ENCODE measurements at places on chromosomes 1 and 21.

DNA sequence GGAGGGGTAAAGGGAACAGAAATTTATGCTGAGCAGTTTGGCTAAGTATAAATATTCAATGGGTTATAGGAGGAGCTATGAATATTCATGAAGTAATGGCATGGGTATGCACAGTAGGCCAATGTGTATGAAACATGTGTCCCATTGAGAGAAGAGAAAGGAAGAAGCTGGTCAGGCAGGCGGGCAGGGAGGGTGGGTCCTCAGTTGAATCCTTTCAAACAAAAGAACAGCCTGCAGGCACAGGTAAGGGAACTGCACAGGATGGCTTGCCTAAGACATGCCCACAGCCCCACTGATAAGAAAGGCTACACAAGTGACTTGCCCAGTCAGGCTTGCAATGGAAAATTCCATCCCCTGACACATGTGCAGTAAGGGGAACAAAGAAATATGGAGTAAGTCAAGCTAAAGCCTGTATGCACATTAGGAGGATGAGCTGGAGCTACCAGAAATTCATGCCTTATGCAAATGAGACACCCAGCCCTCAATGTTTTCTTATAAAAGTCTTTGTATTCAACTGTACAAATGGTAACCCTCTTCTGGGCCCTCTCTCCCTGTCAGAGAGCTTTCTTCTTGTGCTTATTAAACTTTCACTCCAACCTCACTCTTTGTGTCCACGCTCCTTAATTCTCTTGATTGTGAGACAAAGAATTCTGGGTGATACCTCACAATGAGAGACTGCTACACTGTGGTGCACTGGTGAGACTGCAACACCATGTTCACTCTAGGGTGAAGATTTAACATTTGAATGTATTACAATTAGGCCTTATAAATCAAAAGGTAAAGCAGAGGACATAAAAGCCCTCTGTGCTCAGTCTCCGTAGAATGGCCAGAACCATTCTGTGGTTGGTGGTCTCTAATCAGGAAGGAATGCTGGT, 96.5 kb downstream of the ATP1B1 start:
- no peak for DNase-seq

DNA sequence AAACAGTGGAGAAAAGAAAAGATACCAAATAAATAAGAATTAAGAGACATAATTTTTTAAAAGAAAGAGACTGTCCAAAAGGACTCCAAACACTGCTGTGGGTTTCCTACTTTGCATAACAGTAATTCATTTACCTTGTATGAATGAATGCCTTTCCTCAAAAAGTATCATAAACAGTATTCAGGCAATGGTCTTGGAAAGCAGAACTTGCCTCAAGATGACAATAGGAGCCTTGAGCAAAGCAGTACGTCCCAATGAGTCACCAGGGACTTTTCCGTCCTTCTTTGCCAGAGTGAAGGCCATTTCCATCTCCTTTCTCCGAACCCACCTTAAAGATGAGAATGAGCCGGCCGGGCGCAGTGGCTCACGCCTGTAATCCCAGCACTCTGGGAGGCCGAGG, 186.4 kb downstream of the ZBTB18 start:
- no peak for DNase-seq

- DNase-seq, result no peak
Measured at GRCh38 chr21:28387220-28387619, 605.5 kb downstream of the LTN1 start.

GRCh38 chr1:34331020-34331926, 154.6 kb downstream of the C1orf94 start:
- DNase-seq, result no peak

DNA sequence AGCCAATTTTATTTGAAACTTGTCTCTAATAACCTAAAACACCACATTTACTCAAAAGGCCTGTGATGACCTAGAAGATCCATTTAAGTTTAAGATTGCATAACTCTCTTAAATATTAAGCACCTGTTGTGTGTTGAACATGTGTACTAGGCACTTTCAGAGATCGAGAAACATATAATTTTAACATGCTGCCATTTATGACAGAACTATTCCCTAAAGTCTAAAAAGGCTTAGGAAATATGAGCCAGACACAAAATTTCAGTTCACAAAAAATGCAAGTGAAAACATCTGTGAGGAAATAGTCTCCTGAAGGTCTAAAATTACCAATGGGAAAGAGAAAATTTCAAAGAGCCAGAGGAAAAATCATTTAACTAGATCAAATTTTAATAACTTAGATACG, 37.7 kb downstream of the CEP170 start:
- no peak for DNase-seq

GRCh38 chr1:53678938-53679825, 59.8 kb downstream of the GLIS1 start:
- DNase-seq, result no peak

GRCh38 chr1:205497351-205497750, 7.1 kb upstream of the CDK18 start:
- no peak for DNase-seq

DNA sequence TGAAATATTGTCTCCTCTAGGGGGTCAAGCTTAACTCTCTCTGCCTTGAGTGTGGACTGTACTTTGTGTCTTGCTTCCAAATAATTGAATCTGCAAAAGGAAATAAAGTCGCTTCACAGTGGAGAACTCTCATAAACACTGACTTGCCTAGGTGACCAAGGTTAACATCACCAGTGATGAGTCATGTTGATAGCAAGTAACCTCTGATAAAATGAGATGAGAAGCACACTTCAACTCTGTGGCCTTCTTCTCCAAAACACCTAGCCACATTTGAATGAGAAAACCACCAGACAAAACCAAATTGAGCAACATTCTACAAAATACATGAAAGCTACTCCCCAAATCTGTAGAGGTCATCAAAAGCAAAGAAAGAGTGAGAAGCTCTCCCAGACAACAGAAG, 37.6 kb downstream of the PDE4B start:
- DNase-seq, result no peak

- DNase-seq, result no peak
Measured at GRCh38 chr1:14765773-14766172, 167.3 kb downstream of the KAZN start.

DNA sequence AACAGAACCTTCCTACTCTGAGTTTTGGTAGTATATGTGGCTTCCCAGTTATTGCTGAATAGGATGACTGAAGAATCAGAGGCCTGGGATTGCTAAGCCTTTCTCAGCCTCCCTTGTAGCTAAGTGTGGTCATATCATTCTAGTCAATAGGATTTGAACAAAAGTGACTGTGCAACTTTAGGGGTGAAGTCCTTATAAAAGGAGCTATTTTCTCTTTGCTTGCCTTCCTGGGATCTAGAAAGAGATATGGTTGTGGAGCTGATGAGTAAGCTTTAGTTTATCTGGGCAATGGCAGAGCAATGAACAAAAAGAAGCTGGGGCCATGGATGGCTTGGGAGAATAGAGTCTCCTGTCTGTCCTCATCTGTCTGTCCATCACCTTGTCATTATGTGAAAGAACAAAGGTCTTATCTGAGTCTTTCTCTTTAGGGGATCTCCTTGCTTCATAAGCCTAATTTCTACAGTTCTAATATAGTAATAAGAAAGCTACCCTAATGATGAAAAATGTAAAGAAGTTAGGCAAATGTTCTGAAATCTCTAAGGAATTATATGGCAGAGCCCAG, 91.5 kb downstream of the TENT5C start:
- no peak for DNase-seq

DNA sequence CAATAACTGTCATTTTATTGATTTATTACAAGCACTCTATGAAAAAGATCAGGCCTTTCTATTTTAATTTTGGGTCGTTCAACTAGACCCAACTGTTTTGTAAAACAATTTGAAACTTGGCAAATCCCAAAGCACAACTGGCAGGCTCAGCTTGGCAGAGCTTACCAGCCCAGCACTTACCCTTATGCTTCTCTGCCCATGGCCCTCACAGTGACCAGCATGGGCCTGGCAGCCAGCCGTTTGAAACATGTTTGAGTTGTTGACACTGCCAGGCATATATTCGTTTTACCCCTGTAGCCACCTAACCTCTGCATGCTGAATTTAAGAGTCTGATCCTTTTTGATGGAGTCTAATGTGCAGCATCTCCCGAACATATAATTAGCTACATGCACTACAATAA, 796.7 kb upstream of the ADGRL2 start:
- DNase-seq, result no peak

DNA sequence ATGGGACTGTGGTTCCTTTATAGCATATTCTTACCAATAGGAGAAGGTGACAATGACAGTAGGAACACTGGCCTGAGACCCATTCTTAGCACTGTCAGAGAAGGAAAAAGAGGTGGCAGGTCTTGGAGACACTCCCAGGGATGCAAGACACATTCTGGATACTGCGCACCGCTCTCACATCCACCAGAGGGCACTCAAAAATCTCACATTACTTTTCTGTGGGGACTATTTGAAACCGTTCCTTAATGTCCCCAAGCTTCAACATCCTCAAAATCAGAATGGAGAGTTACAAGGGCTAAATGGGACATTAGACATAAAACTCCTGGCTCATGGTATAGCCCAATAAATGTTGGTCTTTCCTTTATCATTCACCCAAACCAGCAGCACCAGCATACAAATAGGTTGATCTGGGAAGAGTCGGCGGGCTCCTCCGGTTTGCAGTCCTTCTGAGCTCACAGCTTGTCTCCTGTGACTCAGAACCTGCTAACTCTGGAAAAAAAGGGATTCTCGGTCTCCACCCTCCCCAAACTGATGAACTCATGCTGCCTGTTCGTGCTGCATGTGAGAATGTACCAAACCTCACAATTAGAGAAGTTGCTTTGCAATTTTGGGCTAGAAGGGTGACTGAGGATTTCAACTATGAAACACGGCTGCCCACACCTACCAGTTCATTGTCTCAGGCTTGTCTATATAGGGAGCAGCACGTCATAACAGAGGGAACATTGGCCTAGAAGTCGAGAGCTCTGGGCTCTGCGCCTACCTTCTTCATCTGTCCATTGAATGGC, 40.2 kb downstream of the IL12RB2 start:
- no peak for DNase-seq

DNA sequence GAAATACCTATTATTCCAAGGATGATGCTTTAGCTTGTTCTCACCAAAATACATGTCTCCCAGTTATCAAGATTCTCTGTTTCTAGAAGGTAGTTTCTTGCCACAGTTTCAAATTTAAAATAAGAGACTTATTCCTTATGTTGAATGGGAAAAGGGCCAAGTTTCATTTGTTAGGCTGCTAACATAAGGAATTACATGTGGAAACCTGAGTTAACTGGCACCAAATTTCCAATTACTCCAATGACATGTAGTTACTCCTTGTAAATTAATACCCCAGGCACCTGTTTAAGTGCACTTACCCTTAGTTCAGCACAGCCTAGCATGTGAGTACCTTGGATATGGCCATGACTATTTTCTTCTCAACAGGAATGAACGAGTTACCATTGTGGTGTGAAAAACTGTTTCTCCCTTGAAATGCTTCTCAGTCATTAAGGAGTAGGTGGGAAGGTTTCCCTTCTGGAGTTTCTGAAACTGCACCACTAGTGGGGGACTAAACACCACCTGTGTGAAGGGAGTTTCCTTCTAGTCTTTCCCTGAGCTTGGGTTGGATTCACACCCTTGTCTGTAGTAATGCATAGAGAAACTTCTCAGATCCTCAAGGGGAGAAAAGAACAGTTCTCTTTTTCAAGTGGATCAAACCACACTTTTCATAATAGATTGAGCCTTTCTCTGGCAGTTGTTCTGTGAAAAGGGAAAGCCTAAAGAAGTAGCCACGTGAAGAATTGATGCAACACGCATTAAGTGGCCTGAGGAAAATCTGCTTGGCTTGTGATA, 32.3 kb upstream of the LRRC8C start:
- no peak for DNase-seq

DNA sequence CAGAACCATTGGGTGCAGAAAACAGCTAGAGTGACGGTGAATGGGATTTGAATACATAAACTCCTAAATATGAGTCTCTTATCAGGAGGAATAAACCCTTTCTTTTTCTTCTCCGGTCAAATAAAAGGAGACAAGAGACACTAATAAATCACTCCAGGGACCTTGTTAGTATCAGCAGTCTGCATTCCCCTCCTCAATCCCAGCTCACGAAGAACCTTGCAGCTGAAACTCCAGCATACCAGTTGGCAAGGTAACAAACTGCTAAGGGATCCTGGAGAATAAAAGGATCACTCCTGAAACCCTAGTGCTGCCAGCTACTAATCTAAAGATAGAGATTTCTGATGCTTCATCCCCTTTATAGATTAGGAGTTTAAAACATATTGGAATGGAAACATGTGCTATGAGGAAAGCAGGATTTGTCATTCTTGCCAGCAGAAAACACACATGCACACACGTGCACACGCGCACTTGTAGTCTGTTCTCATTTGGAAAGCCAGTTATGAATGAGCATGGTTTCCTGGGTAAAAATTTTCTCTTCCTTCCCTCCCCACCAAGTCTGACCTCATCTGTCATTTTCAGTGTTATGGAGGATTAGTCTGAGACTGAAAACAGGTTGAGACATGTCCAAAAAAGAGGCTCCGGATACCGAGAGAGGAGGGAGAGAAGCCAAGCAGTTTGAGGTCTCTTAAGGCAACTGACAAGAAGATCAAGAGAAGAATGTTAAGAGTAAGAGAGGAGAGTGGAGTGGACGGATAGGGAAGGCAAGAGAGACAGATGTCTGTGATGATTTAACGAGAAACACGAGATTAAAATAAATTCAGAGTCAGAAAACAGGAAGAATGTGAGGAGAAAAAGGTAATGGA, 10.9 kb downstream of the IER5 start:
- no peak for DNase-seq

DNA sequence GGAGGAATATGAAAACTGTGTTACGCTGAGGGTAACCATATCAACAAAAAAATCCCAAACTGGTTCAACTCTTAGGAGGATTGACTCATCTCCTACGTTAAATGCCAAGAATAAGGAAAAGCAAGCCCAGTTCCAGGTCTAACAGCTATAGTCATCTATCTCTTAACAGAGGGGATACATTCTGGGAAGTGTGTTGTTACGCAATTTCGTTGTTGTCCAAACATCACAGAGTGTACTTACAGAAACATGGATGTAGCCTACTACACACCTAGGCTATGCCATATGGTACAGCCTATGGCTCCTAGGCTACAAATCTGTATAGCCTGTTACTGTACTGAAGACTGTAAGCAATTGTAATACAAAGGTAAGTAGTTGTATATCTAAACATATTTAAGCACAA, 23.2 kb upstream of the LRRC52 start:
- DNase-seq, result no peak

- no peak for DNase-seq
Measured at GRCh38 chr1:234955107-234955731, 173.4 kb downstream of the TOMM20 start.

DNA sequence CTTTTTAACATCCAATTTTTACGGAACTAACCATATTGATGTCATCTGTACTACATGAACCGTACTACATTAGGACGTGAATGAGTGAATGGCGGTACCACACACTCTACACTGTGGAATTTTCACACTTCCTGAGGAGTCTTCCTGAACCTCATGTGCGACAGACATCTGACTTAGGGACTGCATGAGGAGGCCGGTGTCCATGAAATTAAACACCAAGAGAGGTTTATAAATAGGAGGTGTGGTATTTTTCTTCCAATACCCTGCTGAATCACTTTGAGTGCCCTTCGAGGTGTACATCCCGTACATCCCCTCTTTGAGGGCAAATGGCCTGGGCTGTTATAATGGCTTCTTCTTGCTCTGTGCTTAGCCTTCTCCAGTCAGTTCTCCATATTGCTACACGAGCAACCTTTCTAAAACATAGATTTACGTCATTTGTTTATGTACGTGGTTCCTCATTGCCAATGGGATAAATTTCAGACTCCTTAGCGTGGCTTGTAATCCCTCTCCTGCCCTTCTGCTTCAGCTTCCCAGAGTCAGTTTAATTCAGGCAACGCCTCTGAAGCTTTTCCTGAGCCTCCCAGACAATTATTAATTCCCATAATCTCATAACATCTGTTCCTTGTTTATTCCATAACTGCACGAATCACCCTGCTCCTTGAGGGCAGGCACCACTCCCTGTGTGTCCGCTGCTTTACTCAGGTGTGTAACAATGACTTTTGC, 9.4 kb downstream of the ST3GAL3 start:
- no peak for DNase-seq
